Activated B cell treated with CpG ODN at 0.5 μM for 24 hours (primary cell): ENCODE measurements at places on chromosomes 5 and 9. TPM values are rescaled to one million over a fixed set of nuclear protein-coding genes. Genes with fewer than 3 reads are reported as not detected.
A peak's percentile ranks its signal among the peaks of the same experiment; 100 is the strongest.

DNA sequence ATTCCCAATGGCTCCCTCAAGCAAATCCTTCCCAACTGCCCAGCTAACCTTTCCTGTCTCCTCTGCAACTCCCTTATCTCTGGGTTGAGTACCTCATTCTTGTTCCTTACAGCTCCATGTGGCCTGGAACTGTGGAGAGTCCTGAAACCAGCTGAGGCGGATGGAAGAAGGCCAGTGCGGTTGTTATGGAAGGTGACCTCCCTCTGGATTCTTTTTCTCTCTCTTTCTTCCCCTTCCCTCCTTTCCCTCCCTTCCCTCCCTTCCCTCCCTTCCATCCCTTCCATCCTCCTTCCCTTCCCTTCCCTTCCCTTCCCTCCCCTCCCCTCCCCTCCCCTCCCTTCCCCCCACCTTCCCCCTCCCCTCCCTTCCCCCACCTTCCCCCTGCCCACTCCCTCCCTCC is 45.1 kb downstream of the IL31RA start:
- DNase-seq = no peak

DNA sequence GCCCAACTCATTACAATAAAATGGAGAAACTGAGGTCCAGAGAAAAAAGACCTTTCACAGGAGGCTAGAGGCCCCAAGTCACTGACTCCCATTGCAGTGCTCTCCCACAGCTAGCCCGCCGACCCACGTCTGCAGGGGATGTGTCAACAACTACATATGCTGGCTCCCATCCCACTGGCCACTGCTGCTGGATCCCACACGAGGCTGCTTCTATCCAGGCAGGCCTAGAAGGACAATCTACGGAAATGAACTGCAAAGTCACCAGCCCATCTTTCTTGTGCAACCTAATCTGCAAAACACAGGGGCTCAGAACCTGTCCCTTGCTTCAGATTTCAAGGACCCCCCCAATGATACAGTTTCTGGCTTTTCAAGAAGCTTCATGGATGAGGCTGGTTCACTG is 24.0 kb downstream of the RAPGEF1 start:
- DNase-seq = no peak

- DNase-seq = no peak
Measured at GRCh38 chr9:35835216-35835632, 6.2 kb downstream of the TMEM8B start.

- no peak for DNase-seq
Measured at GRCh38 chr5:83227611-83228010, 150.3 kb downstream of the XRCC4 start.

DNA sequence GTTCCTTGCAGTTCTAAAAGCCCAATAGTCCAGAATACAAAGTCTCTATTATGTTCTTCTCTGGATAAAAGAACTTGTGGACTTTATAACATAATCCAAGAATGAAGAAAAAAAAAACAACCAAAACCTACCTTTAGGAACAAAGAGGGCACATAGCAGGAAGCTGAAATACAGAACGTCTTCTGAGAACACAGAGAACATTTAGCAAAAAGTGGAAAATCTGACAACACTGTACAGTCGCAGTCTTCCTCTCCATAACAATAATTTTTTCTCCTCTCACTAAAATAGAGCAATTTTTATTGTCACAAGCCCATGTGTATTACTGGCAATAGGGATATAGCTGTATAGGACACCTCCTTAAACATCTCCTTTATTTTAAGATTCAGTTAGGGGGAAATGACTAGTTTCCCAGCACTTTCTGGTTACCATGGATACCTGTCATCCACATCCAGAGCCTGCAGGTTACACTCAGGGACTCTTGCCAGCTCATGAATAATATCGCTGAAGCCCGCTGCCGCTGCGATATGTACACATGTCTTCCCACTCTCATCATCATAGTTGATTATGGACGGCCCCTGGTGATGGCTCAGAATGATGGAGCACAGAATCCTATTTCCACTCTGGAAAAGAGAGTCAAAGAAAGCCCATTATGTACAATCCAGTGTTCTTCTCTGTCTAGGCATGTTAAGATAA is 106.5 kb downstream of the ANKRD55 start:
- no peak for DNase-seq

DNA sequence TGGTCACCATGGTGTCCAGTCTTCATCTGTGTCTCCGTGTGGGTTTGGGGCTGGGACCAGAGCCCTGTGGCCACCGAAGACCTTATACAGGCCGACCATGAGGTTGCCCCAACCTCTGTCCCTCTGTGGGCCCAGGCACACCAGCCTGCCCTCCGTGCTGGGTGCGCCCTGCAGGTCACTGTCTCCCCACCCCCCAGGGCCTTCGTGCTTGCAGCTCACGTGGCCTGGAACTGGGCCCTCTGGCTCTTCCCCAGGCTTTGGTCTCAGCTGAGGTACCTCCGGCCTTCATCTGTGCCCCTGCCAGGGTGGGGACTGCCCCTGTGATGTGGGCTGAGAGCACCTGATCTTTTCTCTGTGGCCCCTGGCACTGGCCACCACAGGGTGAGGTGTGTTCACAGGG is 92.1 kb downstream of the RXRA start:
- DNase-seq = no peak

The ARHGEF37 gene
- 0.88 and 1.1 TPM in 2 replicates for total RNA-seq

The PPP6C gene
- total RNA-seq = 41.2 and 47.0 TPM in 2 replicates

DNA sequence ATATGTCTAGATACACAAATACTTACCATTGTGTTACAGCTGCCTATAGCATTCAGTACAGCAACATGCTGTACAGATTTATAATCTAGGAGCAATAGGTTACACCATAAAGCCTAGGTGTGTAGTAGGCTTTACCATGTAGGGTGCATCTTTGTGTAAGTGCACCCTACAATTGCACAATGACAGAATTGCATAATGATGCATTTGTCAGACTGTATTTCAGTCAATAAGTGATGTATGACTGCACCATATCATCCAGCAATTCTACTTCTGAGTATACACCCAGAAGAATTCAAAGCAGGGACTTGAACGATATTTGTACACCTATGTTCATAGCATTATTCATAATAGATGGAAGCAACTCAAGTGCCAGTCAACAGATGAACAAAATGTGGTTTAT is 100.4 kb upstream of the SLC44A1 start:
- no peak for DNase-seq

The TRIM14 gene
- 11.7 and 12.8 TPM in 2 replicates for total RNA-seq

The DMRT3 gene
- total RNA-seq = not detected in 2 replicates

GRCh38 chr5:139388198-139388821 is 1.4 kb downstream of the MZB1 start:
- DNase-seq = peak; percentile 54
